ENCODE measurements at places on chromosomes 6 and 20.

GRCh38 chr6:6597682-6598081, 9.2 kb downstream of the LY86 start:
- no peak for DNase-seq

- DNase-seq, result no peak
Measured at GRCh38 chr20:58092871-58093270, 135.6 kb downstream of the ANKRD60 start.

DNA sequence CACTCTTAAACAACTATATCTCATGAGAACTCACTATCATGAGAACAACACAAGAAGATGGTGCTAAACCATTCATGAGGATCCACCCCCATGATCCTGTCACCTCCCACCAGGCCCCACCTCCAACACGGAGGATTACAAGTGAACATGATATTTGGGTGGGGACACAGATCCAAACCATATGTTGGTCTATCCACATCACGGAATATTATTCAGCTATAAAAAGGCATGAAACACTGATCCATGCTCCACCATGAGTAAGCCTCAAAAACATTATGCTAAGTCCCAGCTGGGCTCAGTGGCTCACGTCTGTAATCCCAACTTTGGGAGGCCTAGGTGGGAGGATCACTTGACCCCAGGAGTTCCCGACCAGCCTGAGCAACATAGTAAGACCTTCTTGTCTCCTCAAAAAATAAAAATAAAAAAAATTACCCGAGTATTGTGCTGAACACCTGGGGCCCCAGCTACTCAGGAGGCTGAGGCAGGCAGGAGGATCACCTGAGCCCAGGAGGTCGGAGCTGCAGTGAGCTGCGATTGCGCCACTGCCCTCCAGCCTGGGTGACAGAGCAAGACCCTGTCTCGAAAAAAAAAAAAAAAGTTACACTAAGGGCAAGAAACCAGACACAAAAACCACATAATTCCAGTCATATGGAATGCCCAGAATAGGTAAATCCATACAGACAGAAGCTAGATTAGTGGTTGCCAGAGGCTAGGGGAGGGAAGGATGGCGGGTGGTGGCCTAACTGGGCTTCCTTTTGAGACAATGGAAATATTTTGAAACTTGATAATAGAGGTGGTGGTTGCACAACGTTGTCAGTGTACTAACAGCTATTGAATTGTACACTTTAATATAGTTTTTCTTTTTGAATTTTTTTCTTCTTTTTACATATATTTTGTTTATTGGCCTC, 43.1 kb downstream of the ZNF217 start:
- no peak for DNase-seq

GRCh38 chr6:85044361-85044760, 280.0 kb upstream of the TBX18 start:
- no peak for DNase-seq

- no peak for DNase-seq
Measured at GRCh38 chr20:47998736-47999135, 213.5 kb upstream of the SULF2 start.

- DNase-seq, result no peak
Measured at GRCh38 chr20:61590236-61590635, 338.2 kb downstream of the CDH4 start.
